ENCODE measurements at places on chromosomes 16 and 17. TPM values are rescaled to one million over a fixed set of nuclear protein-coding genes. Genes with fewer than 3 reads are reported as not detected.

CDH16 gene
- total RNA-seq, result not detected

SSTR5 gene
- 0.32 TPM for total RNA-seq

DNA sequence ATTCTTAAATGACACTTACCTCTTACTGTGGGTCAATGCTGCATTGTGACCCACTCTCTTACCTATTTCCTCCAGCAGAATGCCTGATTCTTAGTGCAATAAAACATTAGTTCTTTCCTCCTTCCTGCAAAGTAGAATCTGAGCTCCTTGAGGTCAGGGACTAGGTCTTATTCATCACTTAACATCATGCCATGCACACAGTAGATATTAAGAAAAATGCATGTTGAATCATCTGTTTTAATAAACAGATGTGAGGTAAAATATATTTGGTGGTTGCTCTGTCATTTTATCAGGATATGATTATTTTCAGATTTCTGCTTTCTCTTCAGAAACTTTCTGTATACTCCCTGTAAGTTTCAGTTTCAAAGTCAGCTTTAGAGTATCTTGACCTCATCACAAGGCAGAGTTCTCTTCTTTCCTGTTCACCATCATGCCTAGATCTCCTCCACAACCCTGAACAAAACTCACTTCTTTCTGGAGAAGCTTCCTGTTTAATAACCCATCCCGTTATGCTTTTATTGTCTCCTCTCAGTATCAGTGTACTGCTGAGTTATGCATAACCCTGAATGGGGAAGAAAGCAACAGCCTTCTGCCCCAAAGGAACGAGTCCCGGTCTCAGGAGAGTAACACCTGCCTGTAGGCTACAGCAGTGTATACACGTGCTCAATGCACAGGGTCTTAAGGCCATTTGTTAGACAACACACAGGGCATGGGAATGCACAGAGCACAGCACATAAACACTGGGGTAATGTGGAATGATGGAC, 30.3 kb upstream of the SUPT4H1 start:
- DNase-seq, result no peak

DNAH2 gene
- total RNA-seq, result 0.06 TPM

Measured in psoas muscle (tissue), 8 donors.